ENCODE measurements at places on chromosomes 12 and 14.

- DNase-seq, result no peak
Measured at GRCh38 chr12:24839268-24839791, 109.6 kb downstream of the BCAT1 start.

GRCh38 chr14:69693145-69693544, 73.8 kb upstream of the SRSF5 start:
- no peak for DNase-seq

- DNase-seq, result no peak
Measured at GRCh38 chr12:129339336-129339735, 486.1 kb downstream of the GLT1D1 start.

GRCh38 chr14:45123271-45123670, 11.0 kb downstream of the FKBP3 start:
- DNase-seq, result no peak

DNA sequence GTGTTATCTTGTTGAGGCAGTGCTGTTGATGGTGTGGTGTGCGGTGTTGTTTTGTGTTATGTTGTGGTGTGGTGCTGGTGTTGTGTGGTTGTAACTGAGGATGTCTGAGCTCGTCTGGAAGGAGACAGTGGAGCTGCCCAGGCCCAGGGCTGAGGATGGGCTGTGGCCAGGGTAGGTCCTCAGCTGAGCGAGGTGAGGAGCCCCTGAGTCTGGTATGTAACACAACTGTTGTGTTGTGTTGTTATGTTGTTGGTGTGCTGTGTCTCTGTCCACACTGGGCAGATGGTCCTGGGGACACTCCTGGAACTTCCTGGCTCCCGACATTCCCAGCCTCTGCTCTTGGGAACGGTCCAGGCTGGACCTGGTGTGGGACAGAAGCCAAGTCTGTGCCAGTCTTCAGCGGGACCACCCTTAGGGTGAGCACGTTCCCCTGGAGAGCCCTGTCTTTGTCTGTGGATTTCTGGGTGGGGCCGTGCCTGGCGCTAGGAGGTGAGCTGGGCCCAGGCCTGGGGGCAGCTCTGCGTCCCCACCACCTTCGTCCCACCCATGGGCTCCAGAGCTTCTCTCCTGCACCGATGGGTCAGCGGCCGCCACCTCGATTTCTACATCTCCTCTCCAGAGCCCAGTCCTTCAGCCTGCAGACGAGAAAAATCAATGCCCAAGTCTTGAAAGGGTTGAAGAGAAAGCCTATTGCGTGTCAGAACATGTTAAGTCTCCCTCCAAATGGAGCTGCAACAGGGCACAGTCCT, 27.4 kb upstream of the SFSWAP start:
- no peak for DNase-seq

DNA sequence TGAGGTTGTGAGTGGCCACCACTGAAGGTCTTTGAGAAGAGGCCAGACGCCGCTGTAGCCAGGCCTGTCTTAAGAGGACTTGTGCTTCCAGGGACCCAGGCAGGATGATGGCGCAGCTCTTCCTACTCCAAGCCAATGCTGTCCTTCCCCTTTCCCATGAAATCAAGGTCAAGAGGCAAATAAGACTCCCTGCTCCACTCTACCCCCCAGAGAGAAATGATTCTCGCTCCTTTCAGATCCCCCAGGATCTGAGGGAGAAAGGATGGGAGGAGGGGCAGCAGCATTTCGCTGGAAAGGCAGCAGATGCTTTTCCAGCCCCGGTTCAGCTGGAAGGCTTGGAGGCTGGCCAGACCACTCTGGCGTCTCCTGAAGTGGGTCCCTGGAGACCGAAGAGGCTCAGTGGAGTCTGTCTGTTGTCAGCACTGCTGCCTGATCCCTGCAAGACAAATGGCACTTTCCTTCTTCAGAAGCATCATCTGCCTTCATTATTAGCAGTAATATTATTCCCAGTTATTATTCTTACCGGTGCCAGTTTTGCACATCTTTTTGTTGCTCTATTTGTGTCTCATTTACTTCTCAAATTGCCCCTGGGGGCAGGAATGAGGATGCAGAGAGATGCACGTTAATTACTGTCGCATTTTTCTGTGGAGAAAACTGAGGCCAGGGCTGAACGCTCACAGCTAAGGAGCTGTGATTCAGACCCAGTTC, 51.4 kb downstream of the C14orf132 start:
- no peak for DNase-seq

DNA sequence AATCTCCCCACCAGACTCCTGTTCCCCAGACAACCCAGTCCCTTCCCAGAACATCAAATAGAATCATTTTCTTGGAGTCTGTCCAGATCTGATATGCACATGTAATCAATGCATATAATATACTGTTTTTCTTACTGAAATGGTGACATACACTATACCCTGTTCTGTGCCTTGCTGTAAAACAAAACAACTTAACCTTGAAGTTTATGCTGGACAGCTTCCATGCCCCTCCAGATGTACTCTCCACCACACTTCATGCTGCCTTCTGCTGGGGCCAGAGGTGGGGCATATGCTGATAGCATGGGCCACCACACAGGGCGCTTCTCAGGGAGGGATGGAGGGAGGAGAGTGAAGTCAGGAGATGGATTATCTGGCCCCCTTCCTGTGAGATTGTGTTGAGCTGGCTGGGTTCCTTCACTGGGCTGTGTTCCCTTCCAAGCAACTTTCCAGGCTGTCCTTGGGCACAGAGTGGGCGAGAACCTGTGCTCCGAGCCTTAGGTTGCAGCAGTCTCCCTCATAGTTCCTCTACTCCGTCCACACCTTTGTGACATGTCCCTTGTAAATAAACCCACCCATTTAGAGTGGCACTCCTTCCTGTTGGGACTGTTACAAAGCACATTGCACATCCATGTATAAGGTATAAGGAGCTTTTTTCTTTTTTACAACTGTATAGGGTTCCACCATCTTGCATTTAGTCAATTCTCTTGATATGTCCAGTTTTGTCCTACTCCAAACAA, 77.6 kb upstream of the RIC8B start:
- DNase-seq, result no peak

GRCh38 chr12:65083581-65083980, 37.5 kb downstream of the WIF1 start:
- DNase-seq, result no peak

DNA sequence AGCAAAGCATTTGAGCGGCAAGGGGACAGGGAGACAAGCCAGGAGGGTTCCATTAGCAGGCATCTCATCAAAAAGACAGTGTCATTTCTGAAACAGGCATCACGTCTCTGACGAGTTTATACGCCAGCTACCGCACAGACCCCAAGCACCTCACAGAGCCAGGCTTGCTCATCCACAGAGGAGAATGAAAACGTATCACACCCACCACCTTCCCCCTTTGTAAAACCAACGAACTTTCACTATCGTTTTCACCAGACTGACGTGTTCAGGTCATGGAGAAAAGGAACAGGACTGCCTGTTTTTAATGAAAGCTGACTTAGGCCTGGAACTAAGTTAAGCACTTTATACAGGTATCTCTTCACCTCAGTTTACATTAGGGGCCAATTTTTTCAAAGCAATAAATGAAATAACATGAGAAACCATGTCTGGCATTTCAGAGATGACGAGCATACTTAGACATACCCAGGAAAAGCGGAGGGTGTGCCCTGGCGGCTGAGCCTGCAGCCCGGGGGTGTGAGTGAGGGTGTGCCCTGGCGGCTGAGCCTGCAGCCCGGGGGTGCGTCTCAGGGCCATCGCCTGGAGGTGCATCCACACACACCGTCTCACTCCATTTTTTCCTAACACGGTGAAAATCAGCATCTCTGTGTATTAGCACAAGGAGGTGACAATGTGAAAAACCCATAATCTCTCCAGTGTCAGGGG, 41.9 kb downstream of the STX2 start:
- DNase-seq, result no peak

DNA sequence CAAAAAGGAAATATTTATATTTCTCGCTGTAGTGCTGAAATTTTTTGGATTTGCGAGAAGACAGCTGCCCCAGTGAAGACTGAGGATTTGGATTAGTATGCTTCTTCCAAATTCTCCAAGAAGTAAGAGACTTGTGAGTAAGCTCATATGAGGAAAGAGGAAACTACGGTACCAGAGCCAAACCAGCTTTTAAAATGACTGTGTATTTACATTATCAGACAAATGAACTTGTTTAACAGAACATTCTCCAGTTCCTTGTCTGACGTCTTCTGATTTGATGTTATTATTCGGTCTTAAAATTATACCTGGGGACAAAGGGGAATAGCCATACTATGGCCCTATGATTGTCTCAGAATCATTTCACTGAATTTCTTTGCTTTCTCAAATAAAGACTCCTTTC, 8.0 kb downstream of the CLEC12B start:
- DNase-seq, result no peak

GRCh38 chr12:11106288-11106687, 14.2 kb upstream of the TAS2R43 start:
- no peak for DNase-seq

DNA sequence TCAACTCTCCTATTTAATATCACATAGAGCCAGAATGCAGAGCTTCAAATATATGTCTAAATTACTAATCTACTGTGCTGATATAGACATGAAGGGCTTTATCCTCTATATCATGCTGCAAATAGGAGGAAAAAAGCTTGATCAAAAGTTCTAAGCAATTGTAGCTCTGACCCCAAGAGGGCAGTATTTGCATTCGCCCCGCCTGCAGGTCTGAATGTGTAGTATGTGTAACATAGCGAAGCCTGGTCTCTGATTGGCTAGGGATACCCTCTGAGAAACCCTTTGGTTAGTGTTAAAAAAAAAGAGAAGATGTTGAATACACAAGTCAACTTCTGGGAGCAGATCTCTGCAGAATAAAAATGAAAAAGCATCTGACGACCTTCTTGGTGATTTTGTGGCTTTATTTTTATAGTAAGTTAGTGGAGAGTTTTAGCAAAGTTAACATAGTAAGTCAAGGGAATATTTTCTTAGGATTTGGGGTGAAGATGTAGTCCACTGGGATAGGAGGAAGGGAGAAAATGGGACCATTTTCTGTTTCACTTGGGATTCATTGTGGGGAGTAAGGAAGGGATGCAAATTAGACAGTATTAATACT, 151.6 kb upstream of the OR4E1 start:
- DNase-seq, result peak; percentile 16

GRCh38 chr12:124296916-124297351, 2.0 kb downstream of the RFLNA start:
- peak; percentile 62 for DNase-seq

DNA sequence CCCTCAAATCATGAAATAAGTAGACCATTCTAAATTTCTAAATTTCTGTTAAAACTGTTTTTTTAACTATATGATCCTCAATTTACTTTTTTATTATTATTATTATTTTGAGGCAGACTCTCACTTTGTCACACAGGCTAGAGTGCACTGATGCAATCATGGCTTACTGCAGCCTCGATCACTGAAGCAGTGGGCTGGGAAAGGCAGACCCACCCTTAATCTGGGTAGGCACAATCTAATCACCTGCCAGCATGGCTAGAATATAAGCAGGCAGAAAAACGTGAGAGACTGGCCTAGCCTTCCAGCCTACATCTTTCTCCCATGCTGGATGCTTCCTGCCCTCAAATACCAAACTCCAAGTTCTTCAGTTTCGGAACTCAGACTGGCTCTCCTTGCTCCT, 2.3 kb downstream of the ERO1A start:
- no peak for DNase-seq

- DNase-seq, result no peak
Measured at GRCh38 chr12:49200919-49201594, 12.2 kb upstream of the TUBA1A start.

Measured in HuH-7.5 (cell line).